ENCODE measurements at places on chromosomes 7 and 10.

DNA sequence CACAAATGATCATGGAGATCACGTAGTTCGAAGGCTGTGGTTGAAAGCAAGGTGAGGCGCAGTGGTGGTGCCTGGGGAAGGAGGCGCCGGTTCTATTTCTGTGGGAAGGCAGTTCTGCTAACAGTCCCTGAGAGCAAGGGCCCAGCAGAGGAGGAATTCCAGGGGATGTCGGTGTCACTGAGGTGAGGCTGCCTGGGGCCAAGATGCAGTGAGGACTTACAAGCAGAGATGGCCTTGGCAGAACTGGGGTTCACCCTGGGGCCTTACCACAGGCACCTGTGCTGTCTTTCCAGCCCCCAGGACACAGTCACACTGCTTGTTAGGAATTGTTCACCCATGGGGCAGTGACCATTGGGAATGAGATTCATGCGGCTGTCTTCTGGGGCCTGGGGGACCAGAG, 26.7 kb downstream of the GBX1 start:
- DNase-seq: no peak

GRCh38 chr10:44326474-44327030, 58.3 kb downstream of the CXCL12 start:
- no peak for DNase-seq

- no peak for DNase-seq
Measured at GRCh38 chr10:123571978-123572377, 94.2 kb upstream of the GPR26 start.

- no peak for DNase-seq
Measured at GRCh38 chr10:5305374-5305773, 59.4 kb upstream of the UCN3 start.

- DNase-seq: no peak
Measured at GRCh38 chr10:69869291-69869961, 67.7 kb downstream of the COL13A1 start.

DNA sequence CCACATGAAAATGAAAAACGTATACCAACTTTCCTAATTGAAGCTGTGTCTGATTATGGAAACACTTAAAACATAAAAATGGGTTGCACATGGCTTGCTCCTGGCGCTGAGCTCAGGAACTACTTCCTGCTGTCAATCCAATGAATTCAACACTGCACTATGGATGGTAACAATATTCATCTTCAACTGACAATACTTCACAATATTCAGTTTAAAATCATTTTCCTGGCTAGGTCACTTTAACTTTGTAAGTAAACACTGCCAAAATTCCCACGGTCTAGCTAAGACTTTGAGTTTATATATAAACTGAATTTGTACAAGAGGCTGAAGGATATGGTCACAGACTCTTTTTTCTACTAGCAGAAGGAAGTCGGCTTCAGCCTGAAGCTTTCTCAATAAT, 556.9 kb downstream of the TNS3 start:
- no peak for DNase-seq

GRCh38 chr10:80253266-80253962, 36.0 kb downstream of the MAT1A start:
- no peak for DNase-seq

- DNase-seq: no peak
Measured at GRCh38 chr10:3595736-3596135, 189.3 kb downstream of the KLF6 start.

GRCh38 chr10:90788968-90789367, 68.9 kb downstream of the HTR7 start:
- no peak for DNase-seq

DNA sequence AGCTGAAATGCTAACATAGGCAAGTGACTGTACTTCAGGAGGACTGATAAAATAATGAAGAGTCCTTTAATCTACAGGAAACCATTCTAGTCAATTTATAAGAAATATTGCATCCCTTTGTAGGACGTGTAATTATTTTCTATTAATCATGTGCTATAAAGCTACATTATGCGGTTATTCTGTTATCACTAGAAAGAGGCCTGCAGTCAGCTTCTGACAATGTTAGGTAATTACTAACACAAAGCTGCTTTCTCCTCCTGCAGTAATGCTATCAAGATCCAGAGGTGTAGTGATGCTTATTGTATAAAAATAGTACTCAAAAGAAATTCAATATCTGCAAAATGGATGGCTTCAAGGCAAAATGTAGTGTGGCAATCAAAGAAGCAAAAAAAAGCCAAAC, 191.1 kb downstream of the SKAP2 start:
- DNase-seq: no peak

- no peak for DNase-seq
Measured at GRCh38 chr10:5894403-5894802, 4.4 kb downstream of the FBH1 start.

DNA sequence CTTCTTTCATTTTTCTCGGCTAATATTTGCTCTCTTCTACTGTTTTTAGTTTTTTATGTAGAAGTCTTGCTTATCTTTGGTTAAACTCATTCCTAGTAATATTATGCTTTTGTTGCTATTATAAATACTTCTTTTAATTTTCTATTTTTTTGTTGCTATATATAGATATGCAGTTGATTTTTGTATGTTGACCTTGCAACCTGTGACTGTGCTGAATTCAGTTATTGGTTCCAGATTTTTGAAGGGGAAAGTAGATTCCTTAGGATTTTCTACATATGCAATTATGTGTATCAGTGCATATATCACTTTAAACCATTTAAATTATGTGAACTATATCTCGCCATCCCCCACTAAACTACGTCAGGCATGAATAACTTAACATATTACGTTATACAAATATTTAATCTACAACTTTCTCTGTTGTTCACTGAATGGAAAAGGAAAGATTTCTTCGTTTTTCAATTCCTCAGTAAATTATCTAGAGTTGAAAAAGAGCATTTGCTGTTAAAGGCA, 71.5 kb downstream of the IDE start:
- DNase-seq: no peak

GRCh38 chr10:12702215-12702770, 299.2 kb downstream of the CCDC3 start:
- DNase-seq: no peak

DNA sequence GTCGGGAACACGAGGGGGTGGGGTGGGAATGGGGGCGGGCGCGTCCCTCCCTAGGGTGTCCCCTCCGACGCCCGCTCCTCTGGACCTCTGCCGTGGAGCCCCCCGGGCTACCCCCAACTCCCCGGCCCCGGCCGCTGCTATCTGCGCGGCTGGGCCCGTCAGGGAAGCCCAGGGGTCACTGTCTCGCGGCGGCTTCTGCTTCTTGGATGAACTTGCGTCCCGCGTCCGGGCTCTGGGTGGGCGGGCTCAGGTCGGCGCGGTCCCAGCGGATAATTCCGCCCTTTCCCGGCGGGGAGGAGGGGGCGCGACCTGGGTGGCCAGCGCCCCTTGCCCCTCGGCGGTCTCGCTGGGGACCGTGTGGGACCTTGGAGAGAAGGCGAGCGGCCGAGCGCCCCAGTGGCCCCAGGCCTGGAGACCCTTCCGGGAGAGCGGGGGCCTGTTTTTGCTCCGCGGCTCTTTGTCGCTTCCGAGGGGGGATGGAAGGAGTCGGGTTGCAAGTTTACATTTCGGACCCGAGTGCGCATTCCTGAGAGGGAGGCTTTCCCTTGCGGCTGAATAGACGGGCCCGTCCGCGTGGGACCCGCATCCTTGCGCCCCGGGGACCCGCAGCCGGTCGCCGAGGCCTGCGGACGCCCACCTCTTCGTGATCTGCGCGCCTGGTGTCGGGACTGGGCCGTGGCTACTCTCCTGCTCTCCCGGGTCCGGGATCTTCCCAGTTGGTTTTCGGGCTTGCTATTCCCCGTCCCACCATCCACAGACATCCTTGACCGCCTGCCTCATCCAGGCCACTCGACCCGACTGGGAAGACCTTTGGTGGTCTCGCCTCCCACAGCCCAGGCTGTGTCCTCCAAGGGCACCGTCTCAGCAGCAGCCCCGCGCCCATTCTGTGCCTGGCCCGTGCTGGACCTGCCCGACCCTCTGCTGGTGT, 812 bp downstream of the DOCK1 start:
- DNase-seq: peak; percentile 59

GRCh38 chr10:114303556-114303955, 64.5 kb downstream of the VWA2 start:
- no peak for DNase-seq

GRCh38 chr7:40658729-40659128, 523.9 kb downstream of the SUGCT start:
- DNase-seq: no peak

GRCh38 chr7:114100810-114101209, 182.0 kb upstream of the PPP1R3A start:
- no peak for DNase-seq

- no peak for DNase-seq
Measured at GRCh38 chr10:132457328-132458070, 60.5 kb downstream of the PWWP2B start.

- DNase-seq: no peak
Measured at GRCh38 chr10:77037735-77038403, 599.7 kb downstream of the KCNMA1 start.

GRCh38 chr7:111012799-111013675, 77.9 kb upstream of the LRRN3 start:
- DNase-seq: no peak

DNA sequence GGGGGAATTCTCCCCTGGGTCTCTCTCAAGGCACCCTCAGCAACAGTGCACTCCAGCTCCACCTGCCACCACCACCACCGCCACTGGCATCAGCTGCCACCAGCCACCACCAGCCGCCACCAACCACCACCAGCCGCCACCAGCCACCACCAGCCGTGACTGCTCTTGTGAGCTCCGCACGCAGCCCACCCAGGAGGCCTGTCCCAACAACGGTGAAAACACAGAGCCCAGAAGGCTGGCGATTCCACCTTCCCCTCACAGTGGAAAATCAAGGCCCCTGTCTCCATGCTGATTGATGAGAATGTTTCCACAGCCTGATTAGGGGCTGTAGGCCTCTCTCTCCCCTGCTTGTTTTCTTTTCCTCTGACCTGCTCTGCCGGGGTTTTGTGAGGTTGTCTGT, 41.1 kb downstream of the COBL start:
- no peak for DNase-seq

DNA sequence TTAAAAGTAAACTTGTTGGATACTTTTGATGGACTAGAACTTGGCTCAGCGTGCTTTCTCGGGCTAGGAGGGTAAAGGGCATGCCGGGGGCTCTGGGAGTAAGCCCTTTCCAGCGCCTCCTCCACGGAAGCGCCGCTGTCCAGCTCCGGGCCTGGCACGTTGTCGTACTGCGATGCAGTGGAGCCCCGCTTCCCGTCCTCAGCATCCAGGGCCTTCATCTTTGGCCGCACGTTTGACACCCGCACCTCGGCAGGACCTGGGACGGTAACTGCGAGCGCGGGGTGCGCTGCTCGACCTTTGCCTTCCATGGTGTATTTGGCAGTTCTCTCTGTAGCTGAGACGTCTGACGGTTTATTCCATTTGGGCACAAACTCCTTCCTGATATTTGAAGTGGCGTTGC, 148.3 kb downstream of the USP6NL start:
- DNase-seq: no peak

DNA sequence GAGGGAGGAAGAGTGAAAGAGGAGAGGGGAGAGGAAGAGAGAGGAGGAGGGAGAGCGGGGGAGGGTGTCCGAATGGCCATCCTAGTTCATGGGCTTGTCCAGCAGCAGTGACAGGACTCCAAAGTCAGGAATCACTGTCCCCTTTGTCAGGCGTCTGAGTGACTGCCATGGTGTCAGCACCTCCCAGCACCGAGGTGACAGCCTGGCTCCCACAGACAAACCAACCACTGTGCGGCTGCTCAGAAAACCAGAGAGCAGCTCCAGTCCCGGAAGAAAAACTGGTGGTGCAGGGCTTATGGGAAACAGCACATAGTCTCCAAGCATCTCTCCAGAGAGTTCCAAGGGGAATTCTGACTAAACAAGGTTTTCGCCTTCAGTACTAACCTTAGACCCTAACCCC, 18.9 kb upstream of the FGFR2 start:
- DNase-seq: no peak

DNA sequence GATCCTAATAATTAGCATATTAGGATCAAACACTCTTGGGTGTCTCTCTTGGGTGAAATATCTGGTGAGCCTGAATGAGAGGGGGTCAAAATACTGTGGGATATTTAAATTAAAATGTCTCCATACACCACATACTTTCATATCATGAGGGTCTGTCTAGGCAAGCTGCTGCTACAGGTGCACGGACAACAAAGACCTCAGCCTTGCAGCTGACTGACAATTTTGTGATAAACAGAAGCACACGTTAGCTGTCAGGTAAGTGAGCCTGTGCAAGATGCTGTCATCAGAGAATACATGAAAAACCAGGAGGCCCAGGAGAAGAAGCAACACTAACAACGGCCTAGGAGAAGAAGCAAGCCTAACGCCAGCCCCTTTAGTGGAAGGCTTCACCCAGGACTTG, 247.5 kb downstream of the ADARB2 start:
- no peak for DNase-seq

DNA sequence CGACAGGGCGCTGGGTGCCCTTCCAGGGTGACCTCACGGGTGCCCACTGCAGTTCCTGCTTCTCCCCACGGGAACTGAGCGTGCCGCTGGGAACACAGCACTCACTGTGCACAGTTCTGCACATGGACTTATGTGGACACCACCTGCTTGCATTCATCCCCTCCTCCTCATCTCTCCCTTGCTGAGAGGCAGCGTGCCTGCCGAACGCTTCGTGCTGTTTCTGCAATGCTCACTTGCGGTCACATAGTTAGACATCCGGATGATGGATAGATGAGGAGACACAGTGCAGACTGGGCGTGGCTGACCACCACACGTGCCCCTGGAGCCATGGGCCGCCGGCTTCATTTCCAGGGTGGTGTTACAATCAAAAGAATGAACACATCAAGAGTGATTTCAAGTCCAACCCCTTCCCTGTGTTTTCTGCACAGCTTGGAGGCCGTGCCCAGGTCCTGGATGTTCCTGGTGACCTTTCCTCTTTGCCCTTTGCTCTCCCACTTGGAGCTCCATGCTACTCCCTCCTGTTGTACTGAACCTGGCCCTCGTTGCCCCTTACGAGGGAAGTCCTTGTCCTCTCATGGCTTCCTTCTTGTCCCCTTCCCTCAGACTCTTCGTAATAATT, 119.4 kb downstream of the VIPR2 start:
- DNase-seq: no peak

DNA sequence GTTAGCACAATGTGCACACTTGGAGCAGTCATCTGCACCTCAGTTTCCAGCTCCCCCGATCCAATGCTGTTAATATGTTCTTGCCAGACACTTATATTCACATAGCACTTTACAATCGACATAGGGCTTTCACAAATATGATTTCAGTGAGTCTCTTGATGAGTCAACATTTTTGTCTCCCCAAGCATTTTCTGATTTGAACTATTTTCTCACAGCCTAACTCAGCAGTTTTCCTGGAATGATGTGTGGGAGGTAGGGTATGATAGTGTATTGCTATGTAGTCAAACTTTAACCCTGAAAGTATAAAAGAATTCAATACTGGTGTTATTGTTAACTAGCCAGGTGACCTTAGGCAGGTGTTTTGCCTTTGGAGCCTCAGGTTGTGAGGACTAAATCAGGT, 82.5 kb upstream of the LRGUK start:
- DNase-seq: no peak

GRCh38 chr10:24152270-24152669, 56.7 kb upstream of the KIAA1217 start:
- DNase-seq: no peak

- no peak for DNase-seq
Measured at GRCh38 chr10:513393-513792, 176.1 kb downstream of the DIP2C start.

- no peak for DNase-seq
Measured at GRCh38 chr10:88127269-88127668, 263.8 kb downstream of the PTEN start.

Data from right hindlimb (tissue), 1 donor.